CD8-positive, alpha-beta memory T cell (primary cell): ENCODE measurements at places on chromosomes 16 and 17.

DNA sequence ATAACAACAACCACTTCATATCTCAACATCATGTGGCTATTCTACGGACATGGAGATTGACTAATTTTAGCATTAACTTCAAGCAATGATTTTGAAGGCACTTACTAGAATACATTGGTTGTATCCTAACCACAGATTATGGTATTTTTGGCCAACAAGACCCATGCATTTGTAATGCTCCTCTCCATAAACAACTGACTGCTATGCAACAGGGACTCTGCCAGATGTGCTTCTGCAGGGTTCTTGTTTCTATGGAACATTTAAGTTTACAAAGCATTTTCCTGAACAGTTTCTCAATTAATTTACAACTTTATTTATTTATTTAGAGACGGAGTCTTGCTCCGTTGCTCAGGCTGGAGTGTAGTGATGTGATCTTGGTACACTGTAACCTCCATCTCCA lies 178.0 kb downstream of the PARN start:
- DNase-seq, result no peak

DNA sequence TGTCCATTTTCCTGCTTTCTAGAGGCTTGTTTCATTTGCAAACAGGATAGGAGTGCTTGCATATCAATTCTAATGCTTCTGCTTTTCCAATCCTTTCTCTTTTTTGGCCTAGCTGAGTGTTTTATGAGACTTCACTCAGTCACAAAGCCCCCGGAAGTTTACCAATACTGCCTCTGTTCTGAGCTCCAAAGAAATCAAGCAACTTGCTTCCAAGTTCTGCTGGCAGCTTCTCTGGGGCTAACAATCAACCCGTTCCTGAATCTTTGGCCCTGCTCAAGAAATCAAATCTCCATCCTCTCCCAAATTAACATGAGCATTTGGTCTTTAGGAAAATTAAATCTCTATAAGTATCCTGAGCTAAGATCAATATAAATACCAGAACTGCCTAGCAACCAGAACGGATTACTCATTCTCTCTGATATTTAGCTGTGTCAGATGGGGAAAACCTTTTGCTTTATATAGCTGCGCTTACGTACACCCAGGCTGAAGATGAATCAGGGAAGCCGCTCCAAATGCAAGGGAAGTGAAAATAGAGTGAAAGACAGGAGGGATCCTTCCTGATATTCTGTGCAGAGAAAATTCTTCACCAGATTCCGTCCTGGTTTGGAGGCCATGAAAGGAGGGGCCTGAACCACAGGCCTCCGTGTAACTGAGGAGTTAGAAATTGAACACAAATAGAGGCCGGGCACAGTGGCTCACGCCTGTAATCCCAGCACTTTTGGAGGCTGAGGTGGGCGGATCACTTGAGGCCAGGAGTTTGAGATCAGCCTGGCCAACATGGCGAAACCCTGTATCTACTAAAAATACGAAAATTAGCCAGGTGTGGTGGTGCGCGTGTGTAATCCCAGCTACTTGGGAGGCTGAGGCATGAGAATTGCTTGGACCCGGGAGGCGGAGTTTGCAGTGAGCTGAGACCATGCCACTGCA lies 23.3 kb upstream of the GRB2 start:
- no peak for DNase-seq

DNA sequence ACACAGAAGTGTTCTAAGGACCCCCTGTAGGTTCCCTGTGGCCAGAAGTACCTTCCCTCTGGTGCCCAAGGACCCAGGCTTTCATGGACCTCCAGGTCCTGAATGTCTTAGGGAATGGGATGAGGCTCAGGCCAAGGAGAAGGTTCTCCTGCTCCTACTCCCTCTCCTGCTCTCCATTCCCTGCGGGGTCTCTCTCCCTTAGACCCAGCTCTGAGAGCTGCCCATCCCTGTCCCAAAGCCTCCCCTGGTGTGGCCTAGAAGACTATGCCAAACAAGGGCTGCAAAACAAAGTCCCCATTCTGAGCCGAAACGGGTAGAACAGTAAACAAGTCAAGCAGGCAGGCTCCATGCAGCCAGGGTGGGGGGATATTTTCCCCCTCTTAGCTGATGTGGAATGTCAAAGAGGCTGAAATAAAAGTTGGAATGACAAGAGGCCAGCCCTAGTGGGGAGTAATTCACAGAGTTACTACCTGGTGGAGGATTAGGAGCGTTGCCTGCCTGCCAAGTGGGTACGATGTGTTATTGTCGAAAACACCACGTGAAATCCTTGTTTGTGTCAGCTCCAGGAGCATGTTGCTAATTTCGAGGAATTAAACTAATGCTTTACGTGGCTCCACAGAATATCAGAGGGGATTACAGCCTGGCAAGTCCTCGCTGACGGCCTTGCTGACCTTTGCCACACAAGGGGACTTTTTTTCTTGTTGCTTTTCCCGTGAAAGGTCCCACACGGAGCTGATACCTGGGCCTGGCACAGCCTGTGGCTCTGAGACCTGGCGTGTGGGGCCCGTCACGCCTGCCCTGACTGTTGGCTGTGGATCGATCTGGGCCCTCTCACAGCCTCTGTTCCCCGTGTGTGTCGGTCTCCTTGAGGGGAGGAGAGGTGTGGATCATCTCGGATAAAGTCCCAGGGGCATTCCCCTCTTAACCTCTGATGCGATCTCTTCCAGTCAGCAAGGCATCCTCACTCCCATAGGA lies 2.9 kb downstream of the WFIKKN2 start:
- no peak for DNase-seq

- DNase-seq, result peak; percentile 12
These were observed 4.5 kb downstream of the KRT9 start for GRCh38 chr17:41567317-41567716.

DNA sequence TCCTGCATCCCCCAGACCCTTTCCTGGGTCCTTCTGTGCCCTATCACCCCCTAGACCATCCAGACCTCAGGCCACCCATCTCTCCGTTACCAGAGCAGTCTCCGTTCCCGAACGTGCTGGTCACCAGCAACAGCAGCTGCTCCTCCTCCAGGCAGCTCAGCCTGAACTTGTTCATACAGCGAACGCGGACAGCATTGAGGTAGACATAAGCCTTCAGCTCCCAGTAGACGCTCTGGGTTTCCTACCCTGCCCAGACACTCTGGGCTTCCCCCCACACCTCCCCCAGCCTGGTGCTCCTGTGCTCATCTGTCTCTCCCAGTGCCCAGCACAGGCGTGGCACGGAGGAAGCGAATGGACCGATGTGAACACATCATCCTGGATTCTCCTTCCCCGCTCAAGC lies 41.6 kb upstream of the RNFT1 start:
- no peak for DNase-seq

DNA sequence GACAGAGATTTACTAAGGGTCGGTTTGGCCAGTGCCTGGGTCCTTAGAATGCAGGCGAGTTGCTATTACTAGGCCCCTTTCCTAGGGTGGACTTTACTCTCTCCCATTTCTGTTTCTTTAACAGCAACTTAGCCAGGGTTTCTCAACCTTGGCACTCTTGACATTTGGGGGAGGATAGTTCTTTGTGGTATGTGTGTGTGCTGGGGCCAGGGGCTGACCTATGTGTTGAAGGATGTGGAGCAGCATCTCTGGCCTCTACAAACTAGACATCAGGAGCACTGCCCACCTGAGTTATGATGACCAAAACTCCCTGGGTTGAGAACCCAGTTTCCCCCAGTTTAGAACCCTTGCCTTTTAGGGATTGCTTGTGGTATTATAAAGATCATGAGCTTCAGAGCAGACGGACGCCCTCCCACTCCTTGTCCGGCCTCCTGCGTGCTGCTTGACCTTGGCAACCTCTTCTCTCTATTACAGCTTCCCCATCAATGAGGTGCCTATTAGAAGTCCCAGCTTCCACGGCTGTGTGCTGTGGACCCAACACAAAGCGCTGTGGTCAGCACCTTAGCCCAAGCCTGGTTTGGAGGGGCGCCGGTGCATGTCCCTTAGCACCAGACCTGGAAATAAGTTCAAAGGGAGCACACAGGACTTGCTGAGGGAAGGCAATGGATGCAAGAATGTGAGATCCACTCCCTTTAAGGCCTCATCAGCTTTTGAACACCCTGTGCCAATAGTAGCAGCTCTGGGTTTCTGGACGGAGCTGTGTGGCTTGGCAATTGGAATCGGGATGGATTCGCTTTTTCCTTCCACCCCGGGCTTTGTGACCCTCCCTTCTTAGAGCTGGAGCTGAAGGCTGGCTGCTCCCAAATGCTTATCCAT lies 239.2 kb upstream of the MAF start:
- DNase-seq, result no peak

- no peak for DNase-seq
These were observed 6.9 kb upstream of the CD300LD start for GRCh38 chr17:74599023-74599399.

GRCh38 chr17:72030067-72030899 lies 90.5 kb upstream of the SOX9 start:
- DNase-seq, result no peak

- DNase-seq, result no peak
These were observed 159.1 kb upstream of the CDH11 start for GRCh38 chr16:65280845-65281512.

- no peak for DNase-seq
These were observed 7.9 kb upstream of the MT2A start for GRCh38 chr16:56600398-56600999.

DNA sequence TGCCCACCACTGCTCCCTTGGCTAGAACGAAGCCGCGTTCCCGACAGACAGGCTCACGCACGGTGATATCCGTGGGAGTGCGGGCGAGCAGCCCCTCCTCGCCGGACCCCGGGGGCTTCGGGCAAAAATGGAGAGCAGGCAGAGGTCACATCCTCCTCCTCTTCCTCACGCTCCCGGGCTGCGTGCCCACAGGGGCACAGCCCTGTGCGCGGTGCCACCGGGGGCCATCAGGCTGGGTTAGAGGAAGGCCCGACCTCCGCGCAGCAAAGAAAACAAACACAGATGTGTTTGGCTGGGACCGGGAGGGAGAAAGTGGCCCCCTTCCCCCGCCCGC lies 519 bp upstream of the NTN1 start:
- DNase-seq, result no peak

- DNase-seq, result no peak
These were observed 206.4 kb downstream of the KATNIP start for GRCh38 chr16:27756206-27756970.

- DNase-seq, result no peak
These were observed 386.7 kb upstream of the ZFHX3 start for GRCh38 chr16:73434621-73435020.

DNA sequence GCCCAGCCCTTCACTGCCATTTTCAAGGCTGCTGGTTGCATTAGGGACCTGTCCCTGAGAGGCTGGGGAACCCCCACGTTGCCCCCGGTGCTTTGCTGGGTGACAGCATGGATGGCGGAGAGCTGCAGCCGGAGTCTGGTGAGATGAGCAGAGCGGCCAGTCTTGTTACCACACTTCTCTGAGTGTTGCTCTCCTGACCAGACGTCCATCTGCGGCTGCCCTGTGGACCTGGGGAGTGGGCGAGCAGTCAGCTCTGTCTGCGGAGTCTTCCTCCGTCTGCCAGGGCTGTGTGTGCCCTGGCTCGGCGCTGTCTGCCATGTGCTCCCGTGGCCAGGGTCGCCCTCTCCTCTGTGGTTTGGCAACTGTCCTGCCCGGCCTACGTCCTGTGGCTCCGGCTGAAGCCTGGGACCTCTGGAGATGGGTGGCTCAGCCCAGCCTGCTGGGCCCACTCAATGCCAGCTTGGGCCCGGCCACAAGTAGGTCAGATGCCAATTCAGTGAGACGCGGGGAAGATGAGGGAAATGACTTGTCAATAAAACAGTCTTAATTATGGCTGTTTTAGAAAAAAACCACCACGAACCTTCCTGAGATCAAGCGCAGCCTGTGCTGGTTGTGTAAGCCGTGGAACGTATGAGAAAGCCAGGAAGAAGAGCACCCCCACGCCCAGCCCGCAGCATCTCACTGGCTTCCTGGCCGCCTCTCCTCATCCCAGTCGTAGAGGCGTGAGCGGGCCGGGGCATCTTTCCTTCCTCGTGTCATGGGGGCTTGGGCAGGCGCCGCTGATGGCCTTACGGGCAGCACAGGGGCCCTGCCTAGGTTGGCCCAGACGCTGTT lies 7.9 kb downstream of the KCTD5 start:
- DNase-seq, result no peak

GRCh38 chr16:11407047-11407982 lies 62.1 kb downstream of the RMI2 start:
- DNase-seq, result peak; percentile 69

GRCh38 chr17:44952946-44953475 lies 5.4 kb upstream of the KIF18B start:
- DNase-seq, result no peak

GRCh38 chr17:2171702-2172076 lies 116.8 kb downstream of the HIC1 start:
- no peak for DNase-seq

DNA sequence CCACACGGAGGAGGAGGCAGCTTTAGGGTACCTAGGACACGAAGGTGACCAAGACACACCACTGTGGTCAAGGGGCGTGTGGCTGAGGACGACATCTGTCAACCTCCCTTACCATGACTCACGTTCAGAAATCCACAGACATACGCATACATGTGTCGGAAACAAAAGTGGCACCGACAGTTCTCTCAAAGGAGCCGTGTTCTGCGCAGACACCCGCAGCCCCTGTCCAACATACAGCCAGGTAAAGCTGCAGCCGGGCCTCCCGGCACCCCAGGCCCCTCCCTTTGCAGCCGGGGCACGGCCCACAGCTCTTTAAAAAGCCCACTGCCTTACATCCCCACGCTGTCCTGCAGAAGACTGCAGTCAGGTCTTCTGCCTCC lies 40.5 kb upstream of the KLHDC4 start:
- DNase-seq, result no peak

- DNase-seq, result no peak
These were observed 422.8 kb upstream of the CCL2 start for GRCh38 chr17:33832262-33832661.

- DNase-seq, result peak; percentile 71
These were observed 92.6 kb downstream of the DNAH17 start for GRCh38 chr17:78484271-78485246.

DNA sequence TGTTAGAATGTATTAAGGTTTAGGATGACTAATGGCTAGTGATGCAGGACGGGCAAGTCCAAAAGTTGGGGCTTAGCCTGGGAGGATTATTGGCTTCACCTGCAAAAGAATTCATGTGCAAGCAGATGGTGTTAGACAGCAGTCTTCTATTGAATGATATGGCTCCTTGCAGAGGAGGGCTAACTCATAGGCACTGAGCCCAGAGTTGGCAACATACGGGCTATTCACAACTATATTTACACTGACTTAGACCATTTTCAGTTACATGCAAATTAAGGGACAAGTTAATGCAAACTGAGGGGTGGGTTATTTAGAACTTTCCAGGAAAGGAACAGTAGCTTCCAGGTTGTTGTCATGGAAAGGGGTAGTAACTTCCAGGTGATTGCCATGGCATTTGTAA lies 1017.1 kb upstream of the EEF2KMT start:
- no peak for DNase-seq
